ENCODE measurements at places on chromosomes 5 and 9. TPM values are rescaled to one million over a fixed set of nuclear protein-coding genes. Genes with fewer than 3 reads are reported as not detected.

The ARID3C gene
- total RNA-seq, result not detected

The ALDH7A1 gene
- total RNA-seq, result 85.9 TPM

The MUSK gene
- total RNA-seq, result not detected

The PDLIM7 gene
- total RNA-seq, result 430 TPM

The IFNA8 gene
- total RNA-seq, result not detected

The IGIP gene
- total RNA-seq, result 0.98 TPM

The PRRX2 gene
- total RNA-seq, result 2.3 TPM

The GARNL3 gene
- total RNA-seq, result 14.7 TPM

The ANKRD33B gene
- total RNA-seq, result 14.5 TPM

The SPATA31A3 gene
- total RNA-seq, result not detected

The NMRK1 gene
- 6.1 TPM for total RNA-seq

The IFNA2 gene
- not detected for total RNA-seq

The RNF183 gene
- not detected for total RNA-seq

The C9orf153 gene
- total RNA-seq, result 0.27 TPM

The SPATA31C2 gene
- total RNA-seq, result not detected

The COL5A1 gene
- 28.9 TPM for total RNA-seq

The ZBTB26 gene
- 10.2 TPM for total RNA-seq

The PCDHA9 gene
- total RNA-seq, result 18.9 TPM

The TRIO gene
- 281 TPM for total RNA-seq

The NOXA1 gene
- 2.6 TPM for total RNA-seq

The ADAMTSL2 gene
- 1.3 TPM for total RNA-seq

The SLC2A8 gene
- 30.6 TPM for total RNA-seq

The CCIN gene
- total RNA-seq, result 0.22 TPM

The PTGDS gene
- total RNA-seq, result not detected

The ARSI gene
- not detected for total RNA-seq

The WDR38 gene
- total RNA-seq, result not detected

The ISL1 gene
- total RNA-seq, result 152 TPM

The HEMGN gene
- total RNA-seq, result not detected

The ICE1 gene
- total RNA-seq, result 56.5 TPM

The FOXE1 gene
- not detected for total RNA-seq

The HTR4 gene
- not detected for total RNA-seq

The SHLD3 gene
- 4.7 TPM for total RNA-seq

The PDZD2 gene
- total RNA-seq, result 23.3 TPM

The SLC6A7 gene
- not detected for total RNA-seq

The OBP2B gene
- total RNA-seq, result not detected

The MEIKIN gene
- not detected for total RNA-seq

The GLRA1 gene
- 0.22 TPM for total RNA-seq

Measured in glutamatergic neuron (in vitro differentiated cells).